ENCODE measurements at places on chromosomes 5 and 9.

DNA sequence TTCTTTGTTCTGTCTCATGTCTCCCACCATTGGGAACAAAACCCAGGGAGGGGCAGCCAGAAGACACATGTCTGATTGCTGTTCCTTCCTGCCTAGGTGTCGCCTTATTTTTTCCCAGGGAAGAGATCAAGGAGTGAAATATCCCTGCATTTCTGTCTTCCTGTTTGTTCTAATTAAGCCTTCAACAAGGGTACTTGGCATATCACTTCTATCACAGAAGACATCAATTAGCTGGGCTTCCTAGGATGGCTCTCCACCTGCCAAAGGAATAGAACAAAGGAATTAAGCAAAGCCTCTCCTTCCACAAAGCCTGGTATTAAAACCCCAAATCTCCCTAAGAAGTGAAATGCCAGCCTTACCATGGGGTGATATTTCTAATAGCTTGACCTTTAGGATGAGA lies 299.5 kb upstream of the CD180 start:
- no peak for DNase-seq

GRCh38 chr5:170289121-170289520 lies 8.5 kb downstream of the LCP2 start:
- no peak for DNase-seq

DNA sequence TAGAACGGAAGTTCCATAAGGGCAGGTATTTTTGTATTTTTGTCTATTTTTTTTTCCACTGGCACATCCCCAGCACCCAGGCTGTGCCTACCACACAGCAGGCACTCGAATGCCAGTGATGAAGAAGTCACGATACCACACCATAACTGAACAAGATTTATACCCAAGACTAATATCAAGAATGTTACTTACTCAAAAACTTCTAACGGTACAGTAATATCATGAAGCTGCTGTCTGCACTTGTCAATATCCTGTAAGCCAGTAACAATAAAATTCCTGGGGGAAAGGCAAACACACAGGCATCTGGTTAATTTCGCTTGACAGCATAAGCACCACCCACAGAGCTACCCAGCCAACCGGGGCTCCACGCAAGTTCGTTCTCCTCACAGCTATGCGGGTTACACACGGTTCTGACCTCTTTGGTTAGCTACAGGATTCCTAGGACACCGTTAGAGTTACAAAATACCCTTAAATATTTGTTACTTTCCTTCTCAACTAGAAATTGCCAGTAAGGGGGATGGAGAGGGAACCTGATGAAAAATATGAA lies 1.3 kb downstream of the MED10 start:
- no peak for DNase-seq

- no peak for DNase-seq
Measured at GRCh38 chr9:123438821-123439220, 82.8 kb downstream of the CRB2 start.

GRCh38 chr5:170186156-170186555 lies 46.6 kb upstream of the C5orf58 start:
- DNase-seq, result no peak

- DNase-seq, result no peak
Measured at GRCh38 chr5:181149806-181150733, 2.7 kb downstream of the OR2V2 start.

GRCh38 chr5:140690376-140690932 lies 716 bp downstream of the HARS1 start:
- DNase-seq, result no peak

DNA sequence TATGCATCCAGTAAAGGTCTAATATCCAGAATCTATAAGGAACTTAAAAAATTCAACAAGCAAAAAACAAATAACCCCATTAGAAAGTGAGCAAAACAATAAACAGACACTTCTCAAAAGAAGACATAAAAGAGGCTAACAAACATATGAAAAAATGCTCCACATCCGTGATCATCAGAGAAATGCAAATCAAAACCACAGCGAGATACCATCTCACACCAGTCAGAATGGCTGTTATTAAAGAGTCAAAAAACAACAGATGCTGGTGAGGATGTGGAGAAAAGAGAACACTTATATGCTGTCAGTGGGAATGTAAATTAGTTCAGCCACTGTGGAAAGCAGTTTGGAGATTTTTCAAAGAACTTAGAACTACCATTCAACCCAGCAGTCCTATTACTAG lies 86.1 kb downstream of the WWC1 start:
- DNase-seq, result no peak

DNA sequence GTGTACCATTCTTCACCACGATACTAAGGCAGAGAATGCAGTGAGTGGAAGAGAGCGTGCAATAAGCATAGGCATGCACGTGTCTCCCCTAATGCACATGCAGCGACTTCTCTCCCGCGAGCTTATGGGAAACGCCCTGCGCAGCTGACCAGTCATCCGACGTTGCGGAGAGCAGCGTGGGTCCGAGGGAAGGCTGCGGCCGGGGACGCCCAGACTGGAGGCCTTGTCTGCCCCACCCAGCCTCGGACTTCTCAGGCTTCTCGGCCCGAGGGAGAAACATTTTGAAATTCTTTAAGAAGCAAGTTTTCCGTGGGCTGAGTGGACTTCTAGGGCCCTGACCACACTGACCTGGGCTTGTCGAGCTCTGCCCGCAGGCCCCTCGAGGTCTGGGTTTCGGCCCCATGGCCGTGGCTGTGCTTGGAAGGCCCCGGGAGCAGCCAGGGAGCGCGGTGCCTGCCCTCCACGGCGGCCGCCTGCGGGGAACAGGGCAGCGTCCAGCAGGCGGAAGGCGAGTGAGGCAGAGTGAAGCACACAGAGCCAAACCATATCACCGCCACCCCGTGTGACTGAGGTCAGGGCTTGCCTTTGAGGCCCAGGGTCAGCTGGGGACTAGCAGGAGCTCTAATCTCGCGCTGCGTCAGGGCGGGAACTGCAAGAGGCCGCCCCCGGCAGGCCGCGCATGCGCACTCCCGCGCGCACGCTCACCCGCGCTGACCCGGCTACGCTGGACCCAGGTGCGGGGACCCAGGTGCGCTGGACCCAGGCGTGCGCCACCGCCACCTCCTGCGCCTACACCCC lies 60.0 kb upstream of the IRX1 start:
- DNase-seq, result no peak

- no peak for DNase-seq
Measured at GRCh38 chr5:168020542-168021294, 270.7 kb upstream of the WWC1 start.

DNA sequence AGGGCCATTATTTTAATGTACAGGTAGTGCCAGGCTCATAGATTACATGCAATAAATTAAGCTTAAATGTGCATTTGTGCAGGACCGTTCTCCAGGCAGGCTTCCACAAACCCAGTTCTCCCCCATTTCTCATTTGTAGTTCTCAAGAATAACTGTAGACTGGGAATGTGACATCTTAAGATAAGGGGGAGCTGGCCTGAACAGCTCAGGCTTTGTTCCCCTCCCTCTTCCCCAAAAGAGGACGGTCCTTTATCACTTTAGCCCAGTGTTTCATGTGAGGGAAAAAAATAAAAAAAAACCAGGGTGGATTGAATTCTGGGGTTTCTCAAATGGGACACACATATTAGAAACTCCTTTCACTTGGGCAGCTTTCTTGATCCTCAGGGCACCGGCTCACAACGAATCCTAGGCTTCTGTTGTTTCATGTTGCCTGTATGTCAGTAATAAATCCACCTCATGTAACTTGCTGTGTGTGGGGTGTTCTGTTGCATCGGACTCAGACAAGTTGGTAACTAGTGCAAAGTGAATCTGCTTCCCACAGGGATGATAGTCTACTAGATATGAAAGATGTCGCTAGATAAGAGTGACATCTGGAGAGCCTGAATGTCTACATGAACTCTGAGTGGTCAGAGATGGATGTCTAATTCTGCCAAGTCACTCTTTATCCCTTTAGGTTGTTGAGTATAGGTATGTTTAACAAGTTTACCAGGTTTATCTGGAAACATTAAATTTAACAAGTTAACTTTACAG lies 2030.6 kb upstream of the NUDT12 start:
- DNase-seq, result no peak

- peak; percentile 61 for DNase-seq
Measured at GRCh38 chr9:122099271-122099869, 6.3 kb upstream of the TTLL11 start.

GRCh38 chr5:80672140-80672736 lies 17.5 kb upstream of the DHFR start:
- peak; percentile 30 for DNase-seq

DNA sequence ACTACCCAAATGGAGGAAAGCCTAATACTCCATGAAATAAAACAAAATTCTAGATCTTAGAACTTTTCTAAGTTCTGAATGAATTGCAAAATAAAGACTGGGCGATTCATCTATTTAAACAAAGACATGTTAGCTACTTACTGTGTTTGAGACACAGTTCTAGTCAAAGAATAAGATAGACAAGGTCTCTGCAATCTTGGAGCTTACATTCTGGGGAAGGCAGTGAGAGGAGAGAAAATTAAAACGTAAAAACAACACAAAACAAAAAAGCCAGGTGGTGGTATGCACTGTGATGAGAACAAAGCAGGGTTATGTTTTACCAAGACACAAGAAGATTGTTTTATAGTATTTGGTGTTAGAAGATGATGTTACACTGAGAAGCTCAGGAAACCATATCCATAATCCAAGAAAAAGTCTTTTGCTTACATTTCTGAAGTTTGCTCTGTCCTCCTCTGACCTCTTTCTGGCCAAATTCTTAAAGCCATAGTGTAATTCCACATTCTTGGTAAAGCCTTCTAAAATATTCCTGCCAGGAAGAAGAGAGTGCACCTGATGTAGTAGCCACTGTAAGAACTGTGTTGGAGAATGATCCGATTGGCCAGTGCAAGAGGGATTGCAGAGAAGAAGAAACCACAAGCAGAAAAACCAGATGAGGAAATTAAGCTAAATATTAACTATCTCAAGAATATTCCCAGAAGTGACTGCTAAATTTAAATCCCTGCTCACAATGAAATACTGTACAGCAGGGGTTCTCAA lies 218.4 kb downstream of the PCSK1 start:
- no peak for DNase-seq

DNA sequence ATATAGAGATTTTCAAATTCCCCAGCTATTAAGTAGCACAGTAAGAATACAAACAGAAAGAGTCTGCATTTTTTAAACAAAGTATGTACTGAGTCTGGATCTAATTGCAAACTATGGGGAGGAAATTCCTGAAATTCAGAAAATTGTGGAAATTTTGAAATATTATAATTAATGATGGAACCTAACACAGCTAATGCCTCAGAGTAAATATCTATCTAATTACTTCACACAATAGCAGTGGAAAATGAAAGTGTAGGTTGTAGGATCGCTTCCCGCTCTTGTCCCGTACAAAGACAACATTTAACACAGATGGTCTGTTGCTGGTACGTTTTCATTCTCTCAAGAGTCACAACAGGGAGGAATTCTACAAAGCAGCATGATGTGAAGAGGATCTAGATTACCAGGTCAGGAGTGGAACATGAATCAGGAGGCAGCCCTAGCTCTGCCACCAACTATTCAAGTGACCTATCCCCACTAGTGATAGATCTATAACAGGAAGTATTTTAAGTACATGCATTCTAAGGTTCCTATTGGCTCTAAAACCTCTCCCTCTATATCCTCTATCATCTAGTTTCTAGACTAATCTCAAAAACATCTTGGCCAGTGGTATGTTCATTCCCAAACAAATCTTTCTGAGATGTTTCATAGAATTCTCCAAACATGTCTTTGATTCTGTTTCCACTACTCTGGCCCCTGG lies 58.9 kb upstream of the GRAMD2B start:
- DNase-seq, result no peak

DNA sequence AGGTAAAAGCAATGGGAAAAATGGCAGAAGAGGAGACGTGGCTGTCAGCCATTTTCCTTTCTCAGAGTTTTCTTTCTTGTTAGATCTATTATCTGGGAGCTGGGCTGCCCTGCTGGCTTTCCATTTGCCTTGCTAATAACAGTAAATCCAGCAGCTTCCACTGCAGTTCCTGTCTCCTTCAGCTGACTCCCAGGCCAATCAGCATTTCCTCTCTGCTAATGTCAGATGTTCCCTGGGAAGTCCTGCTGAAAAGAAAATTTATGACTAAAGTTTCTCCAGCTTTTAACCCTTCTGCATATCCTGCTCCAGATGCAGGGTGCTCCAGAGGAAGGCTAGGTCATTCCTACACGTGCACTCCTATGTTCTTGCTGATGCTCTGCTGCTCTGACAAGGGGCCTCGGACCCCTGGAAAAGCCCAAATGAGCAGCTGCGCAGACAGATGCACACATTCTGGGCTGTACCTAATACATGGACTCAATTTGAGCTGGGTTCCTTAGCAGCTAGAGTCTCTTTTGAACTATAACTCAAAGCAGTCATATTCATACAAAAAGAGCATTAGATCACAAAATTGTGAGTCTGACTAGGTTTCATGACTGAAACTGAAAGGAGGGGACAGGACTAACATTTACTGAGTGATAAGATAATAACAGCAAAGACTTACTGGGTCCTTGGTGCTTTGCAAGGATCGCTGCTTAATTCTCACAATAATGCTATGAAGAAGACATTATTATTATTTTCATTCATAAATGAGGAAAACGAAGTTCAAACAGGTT lies 182.2 kb downstream of the MAPKAP1 start:
- DNase-seq, result no peak

DNA sequence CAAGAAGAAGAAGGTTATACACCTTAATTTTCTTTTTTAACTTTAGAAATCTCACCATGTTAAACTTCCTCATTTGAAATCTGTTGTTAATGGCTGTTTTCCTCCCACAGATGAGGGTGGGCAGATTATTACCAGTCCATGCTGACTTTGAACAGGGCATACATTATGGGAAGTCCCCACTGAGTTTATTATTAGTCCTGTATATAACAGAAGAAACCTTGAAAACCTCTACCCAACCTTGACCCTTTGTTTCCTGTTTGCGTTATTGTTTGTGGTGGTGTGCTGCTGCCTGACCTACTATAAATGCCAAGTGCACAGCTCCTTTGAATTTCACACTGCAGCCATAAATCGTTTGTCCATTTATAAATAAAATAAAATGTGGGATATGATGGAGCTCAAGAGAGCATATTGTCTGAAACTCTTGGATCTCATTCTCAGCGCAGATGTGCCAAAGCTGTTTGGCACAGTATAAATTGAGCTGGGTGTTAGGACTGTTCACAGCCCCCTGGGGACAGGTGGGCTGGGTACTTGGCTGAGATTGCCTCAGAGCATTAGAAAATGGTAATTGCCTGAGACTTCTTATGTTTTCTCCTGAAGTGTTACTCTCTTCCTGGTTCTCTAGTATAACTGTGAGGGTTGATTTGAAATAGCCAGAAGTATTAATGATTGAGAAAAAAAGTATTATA lies 139.6 kb downstream of the SPATA31D1 start:
- no peak for DNase-seq

DNA sequence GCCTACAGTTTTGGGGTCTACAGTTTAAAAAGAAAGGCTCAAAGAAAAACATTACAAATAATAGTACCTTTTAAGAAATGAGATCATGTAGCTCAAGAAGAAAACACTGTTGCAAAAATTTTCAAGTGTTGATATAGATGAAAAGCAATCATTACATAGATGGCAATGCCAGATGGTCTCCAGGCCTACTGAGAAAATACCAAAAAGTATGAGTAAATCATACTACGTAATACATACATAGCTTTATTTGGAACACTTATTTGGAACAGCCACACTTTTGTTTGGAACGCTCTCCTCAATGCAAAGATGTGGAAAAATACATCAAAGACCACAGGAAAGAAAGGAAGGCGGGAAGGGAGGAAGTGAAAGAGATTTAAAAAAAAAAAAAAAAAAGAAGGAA lies 44.1 kb downstream of the MARCHF11 start:
- DNase-seq, result no peak

Data from bone marrow (tissue), 2 donors.